ENCODE measurements at places on chromosomes 3 and 15.
A peak's percentile ranks its signal among the peaks of the same experiment; 100 is the strongest.

DNA sequence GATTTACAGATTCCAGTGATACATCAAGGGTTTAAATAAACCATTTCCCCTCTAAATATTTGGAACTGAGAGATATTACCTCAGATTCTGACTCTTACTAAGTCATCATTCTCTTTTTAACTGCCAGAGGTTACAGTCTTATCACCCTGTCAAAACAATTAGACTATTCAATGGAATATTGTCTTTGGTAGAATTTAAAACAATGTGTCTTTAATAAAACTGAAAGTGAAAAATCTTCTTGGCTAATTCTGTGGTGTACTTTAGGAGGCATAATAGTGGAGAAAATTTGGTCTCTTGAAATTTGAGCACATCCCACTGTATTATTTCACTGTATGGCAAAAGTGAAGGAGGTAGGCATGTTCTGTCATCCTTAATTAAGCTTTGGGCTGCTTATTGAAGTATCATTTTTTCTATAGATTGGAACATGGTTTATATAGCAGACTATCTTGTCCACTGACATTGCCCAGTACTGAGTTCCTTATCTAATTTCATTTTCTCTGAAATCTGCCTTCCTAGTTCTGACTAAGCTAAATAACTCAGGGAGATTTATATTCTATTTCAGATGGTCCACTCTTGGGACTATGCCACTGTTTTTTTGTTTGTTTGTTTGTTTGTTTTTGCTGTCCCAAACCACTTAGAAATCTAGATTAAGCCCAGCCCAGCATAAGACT lies 48.0 kb upstream of the UTS2B start:
- no peak for DNase-seq

DNA sequence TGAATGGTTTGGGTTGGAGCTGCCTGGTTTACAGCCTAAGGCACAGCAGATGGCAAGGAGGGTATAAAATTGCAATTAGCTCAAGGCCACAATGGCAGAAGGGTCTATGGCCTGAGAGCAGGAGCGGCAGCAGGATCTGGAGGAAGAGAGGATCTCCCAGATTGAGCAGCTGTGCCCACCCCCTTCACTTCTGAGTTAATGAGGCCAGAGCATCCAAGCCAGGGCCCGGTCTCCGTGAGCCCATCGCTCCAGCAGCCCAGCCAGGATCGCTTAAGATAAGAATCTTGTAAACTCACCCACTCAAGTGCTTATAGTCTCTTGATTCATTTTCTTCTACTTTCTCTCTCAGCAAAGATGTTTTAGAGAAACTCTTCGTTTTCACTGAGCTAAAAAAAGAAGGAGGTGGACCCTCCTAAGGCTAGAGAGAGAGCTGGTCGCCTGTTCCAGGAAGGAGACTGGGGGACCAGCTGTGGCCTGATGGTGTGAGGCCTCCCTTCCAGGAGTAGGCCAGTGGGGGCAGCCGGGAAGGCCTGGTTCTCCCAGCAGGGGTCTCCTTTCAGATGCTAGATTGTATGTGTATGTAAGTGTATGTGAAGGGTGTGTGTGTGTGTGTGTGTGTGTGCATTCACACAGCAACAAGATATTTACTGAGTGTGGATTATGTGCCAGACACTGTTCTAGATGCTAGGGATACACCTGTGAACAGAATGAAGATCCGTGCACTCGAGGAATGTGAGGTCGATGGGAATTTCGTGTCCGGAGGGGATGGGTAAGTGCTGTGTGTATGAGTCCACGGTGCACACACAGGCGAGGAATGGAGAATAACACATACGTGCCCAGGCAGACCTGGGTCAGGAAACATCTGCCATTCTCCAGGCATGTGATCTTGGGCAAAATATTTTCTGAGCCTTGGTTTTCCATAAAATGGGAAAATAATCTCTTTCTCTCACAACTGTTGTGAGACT lies 18.6 kb downstream of the MAGEF1 start:
- no peak for DNase-seq

DNA sequence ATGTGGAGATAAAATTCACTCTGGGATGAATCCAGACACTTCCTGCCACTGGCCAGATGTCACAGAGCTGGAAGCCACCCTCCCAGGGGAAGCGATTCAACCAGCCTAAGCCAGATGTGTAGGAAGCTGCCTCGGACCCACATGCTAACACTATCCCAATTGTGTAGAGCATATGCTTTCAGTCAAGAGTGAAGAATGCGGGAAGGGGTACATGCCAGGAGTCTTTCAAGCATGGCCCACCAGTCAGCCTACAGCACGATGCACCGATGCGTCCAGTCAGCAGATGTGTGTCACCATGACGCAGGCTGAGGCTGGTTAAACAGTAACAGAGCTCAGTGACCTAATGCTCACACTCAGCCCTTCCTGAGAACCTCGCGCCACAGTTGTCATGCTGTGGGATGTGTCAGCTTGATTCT lies 38.8 kb upstream of the BNC1 start:
- no peak for DNase-seq

DNA sequence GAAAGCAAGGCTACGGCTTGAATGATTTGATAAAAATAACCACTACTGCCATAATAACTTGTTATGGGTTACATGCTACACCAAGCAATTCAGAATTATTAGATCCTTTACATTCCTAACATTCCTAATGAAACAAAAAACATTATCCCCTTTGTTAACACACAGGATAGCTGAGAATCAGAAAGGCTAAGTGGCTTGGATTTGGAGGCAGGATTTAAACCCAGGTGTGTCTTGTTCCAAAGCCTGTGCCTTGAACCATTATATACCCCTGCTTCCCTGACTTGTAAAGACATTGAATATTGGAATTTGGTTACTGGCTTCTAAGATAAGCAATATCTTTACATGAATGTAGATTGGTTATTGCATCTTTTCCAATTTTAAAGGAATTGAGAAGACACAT lies 417.1 kb upstream of the GOLIM4 start:
- no peak for DNase-seq

GRCh38 chr3:13235079-13235478 lies 161.8 kb upstream of the IQSEC1 start:
- DNase-seq: peak; percentile 13

- DNase-seq: no peak
Measured at GRCh38 chr3:128438488-128439072, 28.1 kb downstream of the DNAJB8 start.

DNA sequence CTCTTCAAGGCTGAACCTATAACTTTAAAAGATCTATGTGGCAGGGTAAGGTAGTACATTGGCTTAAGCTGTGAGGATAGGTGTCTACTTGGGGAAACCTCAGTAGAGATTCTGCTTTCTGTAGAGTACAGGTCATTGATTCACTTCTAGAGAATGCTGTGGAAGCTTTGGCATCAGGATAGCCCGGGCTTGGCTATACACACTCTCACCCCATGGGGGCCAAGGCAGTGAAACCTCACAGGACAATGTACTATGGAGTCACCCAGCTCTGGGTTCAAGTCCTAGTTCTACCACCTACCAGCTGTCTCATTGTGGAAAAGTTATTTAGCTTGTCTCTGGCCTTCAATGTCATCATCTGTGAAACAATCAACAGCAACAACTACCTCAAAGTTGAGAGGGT lies 9.0 kb downstream of the MTFMT start:
- no peak for DNase-seq

DNA sequence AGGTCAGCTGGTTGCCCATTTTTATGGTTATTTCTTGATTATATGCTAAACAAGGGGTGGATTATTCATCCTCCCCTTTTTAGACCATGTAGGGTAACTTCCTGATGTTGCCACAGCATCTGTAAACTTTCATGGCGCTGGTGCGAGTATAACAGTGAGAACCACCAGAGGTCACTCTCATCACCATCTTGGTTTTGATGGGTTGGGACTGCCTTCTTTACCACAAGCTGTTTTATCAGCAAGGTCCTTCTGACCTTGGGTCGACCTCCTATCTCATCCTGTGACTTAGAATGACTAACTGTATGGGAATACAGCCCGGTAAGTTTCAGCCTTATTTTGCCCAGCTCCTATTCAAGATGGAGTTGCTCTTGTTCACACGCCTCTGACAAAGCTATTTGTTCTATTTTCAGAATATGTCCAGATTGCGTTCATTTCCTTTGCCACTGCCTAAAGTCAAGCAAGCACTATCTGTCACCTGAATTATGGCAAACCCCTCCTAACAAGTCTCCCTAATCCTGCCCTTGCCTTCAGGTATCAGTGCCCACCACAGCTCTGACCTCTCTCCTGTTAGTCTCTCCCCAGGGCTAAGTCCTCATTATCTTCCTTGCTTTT lies 308.5 kb downstream of the ROBO2 start:
- DNase-seq: no peak

DNA sequence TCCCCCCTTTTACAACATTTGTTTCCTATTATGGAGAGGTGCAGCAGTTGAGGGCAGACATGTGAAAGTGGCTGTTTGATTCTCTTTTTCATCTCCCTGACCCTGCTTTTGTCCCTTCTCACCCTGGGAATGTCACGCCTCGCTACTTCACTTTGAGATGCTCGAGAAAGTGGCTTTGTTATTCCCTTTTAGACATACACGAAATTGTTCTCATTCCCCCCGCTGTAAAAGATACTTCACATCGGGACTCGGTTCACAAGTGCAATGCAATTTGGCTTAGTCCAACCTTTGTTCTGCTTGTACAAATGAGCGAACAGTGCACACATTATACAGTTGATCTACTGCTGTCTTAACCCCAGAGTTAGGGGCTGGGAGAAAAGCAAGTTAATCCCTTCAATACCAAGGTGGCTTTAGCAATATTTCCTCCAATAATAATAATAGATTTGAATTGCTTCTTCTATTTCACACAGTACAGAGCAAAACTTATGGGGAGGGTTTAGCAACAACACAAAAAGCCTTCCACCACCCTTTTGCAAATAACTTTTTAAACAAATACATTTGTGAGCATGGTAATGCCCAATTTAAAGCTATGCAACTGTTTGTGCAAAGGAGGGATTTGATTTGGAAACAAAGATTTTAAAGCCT lies 5.7 kb upstream of the FOXB1 start:
- DNase-seq: no peak

- no peak for DNase-seq
Measured at GRCh38 chr15:58886921-58887320, 46.6 kb downstream of the SLTM start.

- no peak for DNase-seq
Measured at GRCh38 chr3:144332868-144333267, 361.2 kb downstream of the DIPK2A start.

DNA sequence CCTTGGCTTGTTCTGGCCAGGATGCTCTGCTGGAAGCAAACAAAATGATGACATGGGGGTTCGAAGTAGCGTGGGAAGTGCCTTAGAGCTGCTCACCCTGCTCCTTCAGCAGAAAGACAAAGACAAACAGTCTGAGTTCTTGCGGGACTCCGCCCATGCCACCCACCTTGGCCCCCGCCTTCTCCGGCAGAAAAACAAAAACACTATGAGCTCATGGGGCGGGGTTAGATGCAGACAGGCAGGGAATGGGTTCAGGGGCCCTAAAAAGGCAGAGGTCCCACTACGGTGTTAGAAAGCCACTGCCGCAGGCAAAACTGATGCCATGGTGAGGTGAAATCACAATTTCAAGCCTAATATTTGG lies 9.7 kb upstream of the NCKIPSD start:
- DNase-seq: no peak

GRCh38 chr3:158683230-158683962 lies 10.9 kb upstream of the LXN start:
- DNase-seq: no peak

GRCh38 chr3:71131375-71132314 lies 451.9 kb downstream of the FOXP1 start:
- no peak for DNase-seq

DNA sequence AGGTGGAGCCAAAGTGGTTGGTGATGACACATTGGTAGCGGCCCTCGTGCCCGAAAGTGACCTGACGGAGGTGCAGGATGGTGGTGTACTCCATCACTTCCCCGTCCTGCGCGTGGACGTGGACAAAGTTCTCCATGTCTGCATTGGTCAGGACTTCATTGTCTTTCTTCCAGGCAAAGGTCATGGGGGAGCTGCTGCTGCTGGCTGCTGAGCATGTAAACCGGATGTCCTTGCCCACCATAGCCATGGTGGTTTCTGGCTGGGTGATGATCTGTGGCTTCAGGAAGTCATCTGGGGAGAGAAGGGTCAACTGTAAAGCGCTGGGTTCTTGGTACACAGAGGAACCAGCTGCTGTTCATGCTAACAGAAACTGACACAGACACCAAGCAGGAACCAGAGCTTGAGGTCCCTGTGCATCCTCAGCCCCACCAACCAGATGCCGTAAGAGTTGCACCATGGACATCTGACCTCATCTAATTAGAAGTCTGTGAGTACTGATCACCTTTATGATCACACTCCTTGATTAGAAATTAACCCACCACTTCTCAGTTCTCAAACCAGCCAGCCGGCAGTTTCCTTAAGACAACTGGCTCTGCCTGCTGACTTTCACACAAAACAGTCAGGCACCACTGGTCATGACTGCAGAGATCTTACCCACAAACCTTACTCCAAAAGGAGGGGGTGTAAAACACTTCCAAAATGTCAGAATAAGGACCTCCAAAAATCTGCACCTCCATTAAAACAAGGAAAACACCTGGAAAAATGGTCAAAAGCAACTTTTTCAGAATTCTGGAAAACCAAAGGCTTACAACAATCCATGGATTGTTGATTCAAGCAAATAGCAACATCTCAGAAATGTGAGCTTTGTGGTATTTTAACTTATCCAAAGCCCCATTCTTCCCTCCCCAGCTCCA lies 114.6 kb downstream of the LRIG1 start:
- DNase-seq: no peak

DNA sequence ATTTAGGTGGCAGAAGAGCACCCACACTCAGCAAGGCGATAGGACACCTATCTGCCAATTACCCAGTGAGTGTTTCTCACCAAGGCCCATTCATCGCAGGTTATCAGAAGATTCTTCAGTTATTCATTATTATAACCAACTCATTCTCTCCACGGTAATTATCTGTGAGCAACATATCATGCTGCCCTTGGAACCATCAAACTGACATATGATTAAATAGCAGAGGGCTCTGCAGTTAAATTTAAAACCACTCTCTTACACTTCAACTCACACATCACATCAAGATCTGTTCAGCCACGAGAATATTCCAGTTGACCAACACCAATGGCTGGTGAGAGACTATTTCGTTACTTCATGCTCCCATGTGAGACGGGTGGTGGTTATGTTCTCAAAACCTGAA lies 489.3 kb downstream of the ERC2 start:
- no peak for DNase-seq

GRCh38 chr15:68234060-68234459 lies 4.5 kb upstream of the CLN6 start:
- DNase-seq: no peak

DNA sequence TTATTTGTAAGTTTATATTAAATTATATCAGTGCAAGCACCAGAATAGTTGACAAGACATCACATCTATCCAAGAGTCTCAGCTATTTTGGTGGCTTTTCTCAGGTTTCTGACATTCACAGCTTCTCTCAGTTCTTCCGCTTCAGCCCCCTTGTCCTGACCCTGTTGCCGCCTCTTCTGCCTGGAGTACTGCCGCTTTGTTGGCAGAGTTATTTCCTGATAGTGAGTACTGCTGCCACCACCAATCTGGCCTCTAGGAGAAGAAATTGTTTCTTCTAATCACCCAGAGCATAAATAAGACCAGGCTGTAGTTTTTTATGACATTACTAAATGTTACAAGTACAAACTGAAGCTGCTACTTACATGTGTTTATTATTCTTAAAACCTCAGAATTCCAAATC lies 470.1 kb downstream of the NSUN3 start:
- no peak for DNase-seq

Measured in stimulated activated CD4-positive, alpha-beta T cell treated with anti-CD3 and anti-CD28 coated beads, Interleukin-15, amount 100 ng/mL, for 24 hours (primary cell).